ENCODE measurements at places on chromosomes 11 and 22. TPM values are rescaled to one million over a fixed set of nuclear protein-coding genes. Genes with fewer than 3 reads are reported as not detected.
A peak's percentile ranks its signal among the peaks of the same experiment; 100 is the strongest.

Gene KRTAP5-11
- not detected for total RNA-seq

Gene FREY1
- 3.9 TPM for total RNA-seq

- H3K4me3 ChIP-seq = no peak overlapping the region
- H3K36me3 ChIP-seq = no peaks in the 10 kb centered on the region
- H3K4me1 ChIP-seq = no peaks in the 10 kb centered on the region
- no peaks in the 10 kb centered on the region for H3K27me3 ChIP-seq
- DNase-seq = no peak
Measured at GRCh38 chr22:49079027-49079725, 748.5 kb downstream of the BRD1 start.

DNA sequence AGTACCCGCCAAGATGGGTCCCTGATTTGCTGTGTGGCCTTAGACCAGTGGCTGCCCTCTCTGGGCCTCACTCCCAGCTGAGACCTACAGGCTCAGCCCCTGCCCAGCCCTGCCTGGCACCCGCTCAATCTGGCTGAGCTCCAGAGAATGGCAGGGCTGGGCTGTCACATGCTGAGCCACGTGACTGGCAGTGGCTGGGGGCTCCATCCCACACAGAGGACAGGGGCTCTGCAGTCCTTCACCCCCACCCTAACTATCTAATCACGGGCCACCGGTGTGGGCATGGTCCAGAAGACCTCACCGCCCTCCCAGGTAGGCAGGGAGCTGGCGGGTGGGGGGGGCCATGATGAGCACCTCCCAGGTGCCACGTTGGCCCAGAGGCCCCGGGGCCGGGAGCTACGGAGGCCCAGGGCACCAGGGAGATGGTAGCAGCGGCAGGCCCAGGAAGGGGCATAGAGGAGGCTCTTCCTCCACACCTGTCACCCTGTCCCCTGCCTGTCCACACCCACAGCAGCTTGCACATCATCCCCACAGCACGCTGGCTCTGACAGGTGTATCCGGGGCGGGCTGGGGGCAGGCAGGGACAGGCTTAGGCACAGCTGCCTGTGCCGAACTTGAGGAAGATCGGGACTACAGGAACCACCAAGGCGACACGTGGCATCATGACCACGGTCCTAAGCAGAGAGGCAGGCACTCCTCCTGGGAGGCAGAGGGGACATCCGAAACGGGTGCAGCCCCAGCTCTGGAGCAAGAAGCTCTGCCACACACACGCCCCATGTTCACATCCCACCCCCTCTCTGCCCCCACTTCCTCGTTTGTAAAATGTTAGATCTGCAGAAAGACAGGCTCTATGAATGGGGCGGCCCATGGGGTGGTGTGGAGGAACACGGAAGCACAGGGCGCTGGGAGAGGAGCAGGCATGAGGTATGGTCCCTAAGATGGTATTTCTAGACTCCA lies 1.5 kb upstream of the ALDH3B1 start:
- H3K4me1 ChIP-seq = peaks cover 21% of the 10 kb centered on the region
- no peaks in the 10 kb centered on the region for H3K27me3 ChIP-seq
- H3K27ac ChIP-seq = peak overlapping the region; percentile 26
- no peaks in the 10 kb centered on the region for H3K36me3 ChIP-seq
- no peak for DNase-seq
- H3K4me3 ChIP-seq = no peak overlapping the region

DNA sequence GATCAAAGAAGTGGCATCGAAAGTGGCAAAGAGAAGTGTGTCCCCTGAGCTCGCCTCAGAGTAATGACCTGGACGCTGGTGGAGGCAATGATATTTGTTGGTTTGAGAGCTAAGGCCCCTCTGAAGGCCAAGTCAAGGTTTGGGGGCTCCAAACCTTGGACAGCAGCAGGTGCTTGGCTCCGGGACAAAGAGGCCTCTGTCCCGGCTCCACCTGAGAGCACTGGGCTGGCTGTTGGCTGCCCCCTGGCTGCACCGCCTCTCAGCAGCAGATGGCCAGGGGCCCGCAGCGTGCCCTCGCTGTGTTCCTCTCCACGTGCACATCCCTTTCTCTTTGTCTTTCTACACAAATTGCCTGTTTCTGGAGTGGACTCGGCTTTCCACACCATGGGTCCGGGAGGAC lies 301.3 kb downstream of the NTM start:
- no peak for DNase-seq
- H3K27me3 ChIP-seq = no peaks in the 10 kb centered on the region
- H3K36me3 ChIP-seq = no peaks in the 10 kb centered on the region
- H3K27ac ChIP-seq = no peak overlapping the region
- H3K4me1 ChIP-seq = no peaks in the 10 kb centered on the region
